ENCODE measurements at places on chromosomes 13 and 19. TPM values are rescaled to one million over a fixed set of nuclear protein-coding genes. Genes with fewer than 3 reads are reported as not detected.
A peak's percentile ranks its signal among the peaks of the same experiment; 100 is the strongest.

DNA sequence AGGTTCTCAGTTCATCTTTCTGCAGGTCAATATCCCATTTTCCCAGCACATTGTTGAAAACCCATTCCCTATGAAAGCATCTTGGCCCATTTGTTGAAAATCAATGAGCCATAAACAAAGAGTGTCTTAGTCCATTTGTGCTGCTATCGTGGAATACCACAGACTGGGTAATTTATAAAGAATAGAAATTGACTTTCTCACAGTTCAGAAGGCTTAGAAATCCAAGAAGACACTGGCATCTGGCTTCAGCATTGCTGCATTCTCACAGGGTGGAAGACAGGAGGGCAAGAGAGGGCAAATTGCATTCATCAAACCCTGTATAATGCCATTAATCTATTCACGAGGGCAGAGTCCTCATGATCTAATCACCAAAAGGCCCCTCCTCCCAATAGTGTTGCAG, 34.1 kb downstream of the ZNF823 start:
- H3K27ac ChIP-seq: no peak overlapping the region
- peaks cover 9% of the 10 kb centered on the region for H3K27me3 ChIP-seq

- H3K27me3 ChIP-seq: peaks cover 1% of the 10 kb centered on the region
- H3K27ac ChIP-seq: no peak overlapping the region
- peak overlapping the region; percentile 84 for H3K4me3 ChIP-seq
- no peaks in the 10 kb centered on the region for H3K36me3 ChIP-seq
- H3K4me1 ChIP-seq: peaks cover 42% of the 10 kb centered on the region
Measured at GRCh38 chr13:112690283-112690929, 568 bp downstream of the ATP11A start.

DNA sequence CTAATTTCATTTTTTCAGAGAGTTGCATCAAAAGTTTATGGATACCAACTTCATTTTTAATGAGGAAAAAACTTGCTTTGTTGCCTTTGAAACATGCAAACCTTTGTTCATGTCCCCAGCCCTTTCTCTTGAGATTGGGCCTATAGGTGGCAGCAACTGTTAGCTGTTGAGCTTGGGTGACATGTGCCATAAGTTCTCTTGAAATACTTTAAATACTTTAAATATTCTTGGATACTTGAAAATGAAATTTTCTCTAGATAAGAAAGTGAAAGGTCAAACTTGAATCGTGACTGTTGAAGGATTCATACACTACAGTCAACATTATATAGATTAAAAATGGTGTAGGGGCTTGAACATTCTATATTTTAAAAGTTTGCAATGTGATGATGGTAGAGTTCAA, 294.9 kb downstream of the NDFIP2 start:
- H3K27ac ChIP-seq: no peak overlapping the region
- H3K27me3 ChIP-seq: peaks cover 2% of the 10 kb centered on the region
- no peak overlapping the region for H3K4me3 ChIP-seq
- DNase-seq: no peak
- H3K36me3 ChIP-seq: peaks cover 1% of the 10 kb centered on the region

DNA sequence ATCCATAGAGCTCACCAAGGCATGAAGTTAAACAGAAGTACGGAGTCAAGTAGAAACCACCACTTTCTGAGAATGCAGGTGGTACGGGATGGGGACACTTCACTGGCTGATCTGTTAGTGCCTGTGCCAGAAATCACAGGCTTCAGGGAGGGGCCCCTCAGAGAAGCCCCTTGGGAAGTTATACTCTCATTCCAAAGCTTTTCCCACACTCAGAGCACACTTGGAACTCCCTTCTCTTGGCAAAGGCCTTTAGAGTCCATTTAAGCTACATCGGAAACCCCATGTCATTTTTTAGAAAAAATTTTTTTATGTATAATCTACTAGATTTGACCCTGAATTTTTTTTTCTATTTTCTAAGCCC, 80.7 kb upstream of the WASF3 start:
- peaks cover 6% of the 10 kb centered on the region for H3K4me1 ChIP-seq
- no peaks in the 10 kb centered on the region for H3K36me3 ChIP-seq
- no peak for DNase-seq
- peaks cover 24% of the 10 kb centered on the region for H3K27me3 ChIP-seq
- H3K4me3 ChIP-seq: no peak overlapping the region

- peak within 1 kb of the TSS; percentile 91 for H3K27ac ChIP-seq
- peak within 1 kb of the TSS; percentile 92 for H3K4me3 ChIP-seq
- no peaks in the 10 kb centered on the region for H3K27me3 ChIP-seq
- DNase-seq: peak; percentile 92
- H3K4me1 ChIP-seq: peaks cover 67% of the 10 kb centered on the region
Measured at GRCh38 chr19:49473868-49474541, at the start of gene FLT3LG. FLT3LG (plus strand) TSS chr19:49474215; CDS start chr19:49474640, 425 bp downstream.

DNA sequence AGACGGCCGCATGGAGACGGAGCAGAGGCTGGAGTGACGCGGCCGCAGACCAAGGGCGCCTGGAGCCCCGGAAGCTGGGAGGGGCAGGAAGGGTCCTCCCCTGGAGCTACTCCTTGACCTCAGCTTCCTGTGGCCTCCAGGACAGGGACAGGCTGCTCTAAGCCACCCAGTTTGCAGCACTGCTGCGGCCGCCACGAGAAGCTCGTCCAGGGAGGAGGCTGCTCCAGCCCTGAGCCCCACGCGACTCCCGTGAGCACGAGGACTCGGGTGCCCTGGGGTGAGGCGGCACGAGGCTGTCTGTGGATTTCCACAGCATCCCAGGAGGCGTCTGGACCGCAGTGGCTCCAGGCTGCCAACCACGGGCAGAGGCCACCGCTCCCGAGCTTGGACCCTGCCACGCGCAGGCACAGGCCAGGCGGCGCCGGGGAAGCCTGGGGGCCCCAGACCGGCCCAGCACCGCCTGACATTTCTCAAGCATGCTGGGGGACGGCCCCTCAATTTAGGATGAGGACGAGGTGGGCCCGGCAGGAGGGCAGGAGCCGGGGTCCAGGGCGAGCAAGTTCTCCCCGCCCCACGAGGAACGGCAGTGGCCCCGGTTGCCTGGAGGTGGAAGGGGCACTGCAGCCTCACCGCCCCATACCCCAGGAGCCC, 10.7 kb downstream of the SBNO2 start:
- H3K36me3 ChIP-seq: peaks cover 9% of the 10 kb centered on the region
- peaks cover 8% of the 10 kb centered on the region for H3K4me1 ChIP-seq
- no peak overlapping the region for H3K27ac ChIP-seq
- H3K4me3 ChIP-seq: no peak overlapping the region
- H3K27me3 ChIP-seq: no peaks in the 10 kb centered on the region

- H3K4me1 ChIP-seq: no peaks in the 10 kb centered on the region
- H3K4me3 ChIP-seq: no peak overlapping the region
- no peak for DNase-seq
- H3K27ac ChIP-seq: no peak overlapping the region
- H3K36me3 ChIP-seq: no peaks in the 10 kb centered on the region
Measured at GRCh38 chr13:78183732-78184131, 265.1 kb upstream of the EDNRB start.

- H3K27me3 ChIP-seq: peaks cover 2% of the 10 kb centered on the region
- no peak for DNase-seq
- H3K4me1 ChIP-seq: no peaks in the 10 kb centered on the region
- H3K27ac ChIP-seq: no peak overlapping the region
Measured at GRCh38 chr19:56347163-56347778, 32.6 kb upstream of the ZSCAN5A start.

DNA sequence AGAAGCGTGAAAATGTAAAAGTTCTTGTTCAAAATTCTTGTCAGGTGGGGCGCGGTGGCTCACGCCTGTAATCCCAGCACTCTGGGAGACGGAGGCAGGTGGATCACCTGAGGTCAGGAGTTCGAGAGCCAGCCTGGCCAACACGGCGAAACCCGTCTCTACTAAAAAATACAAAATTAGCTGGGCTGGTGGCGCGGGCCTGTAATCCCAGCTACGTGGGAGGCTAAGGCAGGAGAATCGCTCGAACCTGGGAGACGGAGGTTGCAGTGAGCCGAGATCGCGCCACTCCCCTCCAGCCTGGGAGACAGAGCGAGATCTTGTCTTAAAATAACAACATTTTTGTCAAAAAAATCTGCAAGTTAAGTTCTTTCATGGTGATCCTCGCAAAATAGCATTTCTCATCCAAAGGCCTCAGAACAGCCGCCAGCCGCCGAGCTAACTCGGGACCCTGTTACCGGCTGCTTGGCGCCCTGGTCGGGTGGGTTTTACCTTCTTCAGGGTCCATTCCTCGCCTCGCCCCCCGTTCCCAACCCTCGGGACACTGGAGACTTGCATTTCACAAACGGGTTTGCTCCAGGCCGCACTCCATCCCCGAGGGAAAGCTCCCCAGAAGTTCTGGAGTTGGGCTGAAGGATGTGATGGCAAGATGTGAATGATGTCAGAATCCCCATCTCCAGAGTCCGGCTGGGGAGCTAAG, 1.6 kb downstream of the LATS2 start:
- no peak overlapping the region for H3K27ac ChIP-seq
- no peak for DNase-seq
- peak overlapping the region; percentile 63 for H3K4me3 ChIP-seq
- H3K36me3 ChIP-seq: no peaks in the 10 kb centered on the region
- peaks cover 3% of the 10 kb centered on the region for H3K4me1 ChIP-seq
- H3K27me3 ChIP-seq: peaks cover 11% of the 10 kb centered on the region

- DNase-seq: peak; percentile 45
- peak overlapping the region; percentile 74 for H3K4me3 ChIP-seq
- H3K36me3 ChIP-seq: no peaks in the 10 kb centered on the region
- H3K27me3 ChIP-seq: no peaks in the 10 kb centered on the region
- H3K4me1 ChIP-seq: peaks cover 12% of the 10 kb centered on the region
Measured at GRCh38 chr13:33678906-33679657, 138.9 kb upstream of the RFC3 start.

GRCh38 chr19:46481223-46481848, 10.0 kb upstream of the PNMA8A start:
- no peak overlapping the region for H3K27ac ChIP-seq
- no peak overlapping the region for H3K4me3 ChIP-seq
- H3K36me3 ChIP-seq: no peaks in the 10 kb centered on the region
- peaks cover 42% of the 10 kb centered on the region for H3K27me3 ChIP-seq
- no peaks in the 10 kb centered on the region for H3K4me1 ChIP-seq
- no peak for DNase-seq

GRCh38 chr13:43107780-43108179, 84.4 kb downstream of the DNAJC15 start:
- no peak overlapping the region for H3K4me3 ChIP-seq
- no peaks in the 10 kb centered on the region for H3K4me1 ChIP-seq
- DNase-seq: no peak
- no peaks in the 10 kb centered on the region for H3K27me3 ChIP-seq

DNA sequence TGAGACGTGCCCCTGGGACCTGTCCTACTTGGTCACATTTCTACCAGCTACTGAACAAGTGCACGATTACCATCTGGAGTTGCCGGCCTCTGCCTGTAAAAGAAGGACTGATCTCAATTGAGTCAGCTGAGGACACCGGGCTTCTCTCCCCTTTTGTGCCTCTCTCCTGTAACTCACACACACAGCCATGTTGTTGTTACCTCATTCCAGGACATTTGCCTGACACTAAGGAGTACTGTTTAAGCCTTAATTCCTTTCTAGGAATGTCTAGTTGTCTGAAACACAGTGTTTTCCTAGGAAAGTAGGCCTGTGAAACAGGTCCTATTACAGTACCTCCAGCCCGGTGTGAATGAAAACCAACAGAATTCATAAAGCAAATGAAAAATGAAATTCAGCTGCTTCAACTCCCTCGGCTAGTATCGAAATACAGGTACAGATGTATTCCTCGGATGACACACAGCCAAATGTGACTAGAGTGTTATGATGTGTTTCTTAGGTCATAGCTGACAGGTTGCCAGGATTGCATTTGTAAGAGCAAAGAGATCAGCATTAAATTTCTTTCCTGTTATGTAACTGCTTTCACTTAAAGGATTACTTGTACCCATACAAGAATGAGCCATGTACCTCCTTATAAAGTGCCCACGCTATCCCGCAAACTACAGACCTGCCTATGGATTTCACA, 152.0 kb upstream of the IRS2 start:
- H3K27me3 ChIP-seq: no peaks in the 10 kb centered on the region
- no peaks in the 10 kb centered on the region for H3K4me1 ChIP-seq
- H3K4me3 ChIP-seq: no peak overlapping the region
- no peaks in the 10 kb centered on the region for H3K36me3 ChIP-seq

GRCh38 chr13:107836685-107837084, 378.7 kb downstream of the LIG4 start:
- no peak overlapping the region for H3K4me3 ChIP-seq
- no peaks in the 10 kb centered on the region for H3K36me3 ChIP-seq

GRCh38 chr13:46170687-46171086, 11.3 kb downstream of the LCP1 start:
- peaks cover 99% of the 10 kb centered on the region for H3K4me1 ChIP-seq
- H3K27ac ChIP-seq: peak overlapping the region; percentile 85
- peak overlapping the region; percentile 72 for H3K4me3 ChIP-seq

GRCh38 chr19:4553775-4554174, 5.7 kb downstream of the SEMA6B start:
- H3K36me3 ChIP-seq: no peaks in the 10 kb centered on the region
- H3K4me3 ChIP-seq: no peak overlapping the region
- H3K27me3 ChIP-seq: peaks cover 2% of the 10 kb centered on the region
- no peaks in the 10 kb centered on the region for H3K4me1 ChIP-seq
- H3K27ac ChIP-seq: no peak overlapping the region
- DNase-seq: no peak

DNA sequence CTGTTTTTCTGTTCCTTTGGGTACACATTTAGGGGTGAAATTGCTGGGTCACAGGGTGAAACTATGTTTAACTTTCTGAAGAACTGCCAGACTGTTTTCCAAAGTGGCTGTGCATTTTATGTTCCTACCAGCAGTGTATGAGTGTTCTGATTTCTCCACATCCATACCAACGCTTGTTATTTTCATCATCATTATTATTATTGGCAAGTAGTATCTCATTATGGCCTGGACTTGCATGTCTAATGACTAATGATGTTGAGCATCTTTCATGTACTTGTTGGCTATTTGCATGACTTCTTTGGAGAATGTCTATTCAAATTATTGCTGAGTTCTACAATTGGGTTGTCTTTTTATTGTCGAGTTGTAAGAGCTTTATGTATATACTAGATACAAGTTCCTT, 321.8 kb upstream of the HTR2A start:
- DNase-seq: no peak
- no peaks in the 10 kb centered on the region for H3K4me1 ChIP-seq
- H3K27ac ChIP-seq: no peak overlapping the region
- peaks cover 1% of the 10 kb centered on the region for H3K27me3 ChIP-seq
- H3K4me3 ChIP-seq: no peak overlapping the region

DNA sequence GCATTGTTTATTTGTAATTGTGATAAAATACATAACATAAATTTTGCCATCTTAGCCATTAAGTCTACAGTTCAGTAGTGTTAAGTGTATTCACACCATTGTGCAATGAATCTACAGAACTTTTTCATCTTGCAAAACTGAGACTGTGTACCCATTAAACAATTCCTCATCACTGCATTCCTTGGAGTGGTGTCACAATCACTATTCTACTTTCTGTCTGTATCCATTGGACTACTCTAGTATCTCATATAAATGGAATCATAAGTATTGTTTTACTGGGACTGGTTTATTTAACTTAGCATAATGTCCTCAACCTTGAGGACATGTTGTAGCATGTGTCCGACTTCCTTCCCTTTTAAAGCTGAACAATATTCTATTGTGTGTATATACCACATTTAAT, 36.8 kb downstream of the UFM1 start:
- H3K36me3 ChIP-seq: no peaks in the 10 kb centered on the region
- H3K27ac ChIP-seq: no peak overlapping the region
- DNase-seq: no peak
- H3K4me3 ChIP-seq: no peak overlapping the region

FGF22 gene
- 0.64 TPM for total RNA-seq

CGB5 gene
- not detected for total RNA-seq

MEDAG gene
- not detected for total RNA-seq
